ENCODE measurements at places on chromosomes 2 and 18.
A peak's percentile ranks its signal among the peaks of the same experiment; 100 is the strongest.

DNA sequence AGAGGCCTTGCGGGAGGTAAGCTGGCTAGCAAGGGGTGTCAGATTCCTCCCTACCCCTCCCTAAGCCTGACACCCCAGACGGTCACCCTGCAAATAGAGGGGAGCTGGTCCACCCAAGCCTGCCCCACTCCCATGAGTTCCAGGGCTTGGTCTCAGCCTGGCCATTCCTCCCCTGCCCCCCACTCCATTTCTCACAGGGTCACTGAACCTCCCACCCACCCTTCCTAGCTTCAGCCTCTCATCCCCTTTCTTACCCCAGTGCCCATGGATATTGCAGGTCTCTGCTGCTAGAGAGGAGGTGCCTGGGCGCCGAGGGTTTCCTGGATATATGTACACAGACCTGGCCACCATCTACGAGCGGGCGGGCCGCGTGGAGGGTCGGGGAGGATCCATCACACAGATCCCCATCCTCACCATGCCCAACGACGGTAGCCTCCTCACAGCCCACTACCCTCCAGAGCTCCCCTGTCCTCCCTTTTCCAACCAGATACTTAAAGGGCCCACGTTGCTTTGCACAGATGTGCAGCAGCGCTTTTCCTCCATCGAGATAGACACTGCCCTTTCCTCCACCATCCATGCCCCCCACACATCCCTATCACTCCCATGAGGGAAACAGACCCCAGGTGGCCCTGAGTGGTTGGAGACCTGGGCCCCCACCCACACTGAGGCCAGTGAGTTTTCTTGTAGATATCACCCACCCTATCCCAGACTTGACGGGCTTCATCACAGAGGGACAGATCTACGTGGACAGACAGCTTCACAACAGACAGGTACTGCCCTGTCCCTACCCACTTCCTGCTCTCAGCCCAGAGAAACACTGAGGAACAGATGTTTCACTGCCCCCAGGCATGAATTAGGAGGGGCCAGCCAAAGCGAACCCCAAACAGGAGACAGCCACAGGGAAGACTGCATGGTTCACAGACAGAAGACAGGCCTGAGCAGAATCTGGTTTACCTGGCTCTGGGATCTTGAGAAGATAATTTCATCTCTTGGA, 15.2 kb upstream of the ANKRD53 start:
- DNase-seq, result peak; percentile 17

DNA sequence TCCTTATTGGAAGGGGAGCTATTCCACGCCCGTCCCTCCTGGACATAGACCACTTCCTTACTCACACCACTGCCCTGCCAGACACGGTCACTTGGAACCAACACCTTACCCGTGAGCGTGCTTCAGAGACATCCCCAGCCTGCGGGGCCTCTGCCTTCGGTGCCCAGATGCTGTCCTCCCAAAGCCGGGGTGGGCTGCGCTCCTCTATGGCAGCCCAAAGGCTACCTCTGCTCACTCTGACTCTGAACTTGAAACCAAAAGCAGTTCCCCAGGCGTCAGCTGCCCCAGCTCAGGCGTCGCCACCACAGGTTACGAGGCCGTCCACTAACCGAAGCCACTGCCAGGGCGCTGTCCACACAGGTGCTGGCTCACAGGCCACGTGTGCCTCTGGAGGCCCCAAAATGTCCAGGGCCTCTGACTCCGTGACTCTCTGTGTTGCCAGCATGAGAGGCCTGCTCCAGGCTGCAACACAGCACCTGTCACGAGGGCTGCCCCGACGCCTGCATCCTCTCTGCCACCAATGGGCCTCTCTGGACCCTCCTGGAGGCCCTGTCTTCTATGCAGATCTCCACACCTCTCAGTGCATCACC, 23.8 kb downstream of the HDAC4 start:
- DNase-seq, result no peak

DNA sequence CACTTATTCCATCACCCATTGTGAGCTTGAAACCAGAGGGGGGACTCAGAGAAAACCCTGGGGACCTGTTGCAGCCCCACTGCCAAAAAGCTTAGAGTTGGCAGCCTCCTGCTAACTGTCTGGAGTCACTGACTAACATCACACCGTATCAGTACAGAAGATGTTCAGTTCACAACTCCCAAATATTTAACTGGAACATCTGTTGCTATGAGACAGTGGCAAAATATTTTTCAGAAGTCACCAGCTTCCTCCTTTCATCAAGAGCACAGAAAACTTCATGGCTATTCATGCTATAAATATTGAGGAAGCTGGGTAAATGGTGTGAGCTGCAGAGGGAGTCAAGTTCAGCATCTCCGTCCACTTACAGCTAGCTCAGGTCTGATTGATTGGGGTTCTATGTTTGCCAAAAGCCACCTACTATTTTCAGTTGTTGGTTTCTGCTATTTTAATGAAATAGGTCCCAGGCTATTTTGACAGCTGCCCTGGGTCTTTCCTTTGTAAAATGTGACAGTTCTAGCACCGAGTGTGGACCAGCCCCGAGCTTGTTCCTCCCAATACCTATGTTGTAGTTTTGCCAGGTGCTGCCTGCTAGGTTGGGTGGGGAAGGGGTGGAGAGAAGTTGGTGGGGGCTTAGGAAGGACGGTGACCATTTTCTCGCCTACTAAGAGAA, 9.8 kb downstream of the TUBB6 start:
- no peak for DNase-seq

- DNase-seq, result no peak
Measured at GRCh38 chr2:228986961-228987360, 284.1 kb downstream of the PID1 start.

DNA sequence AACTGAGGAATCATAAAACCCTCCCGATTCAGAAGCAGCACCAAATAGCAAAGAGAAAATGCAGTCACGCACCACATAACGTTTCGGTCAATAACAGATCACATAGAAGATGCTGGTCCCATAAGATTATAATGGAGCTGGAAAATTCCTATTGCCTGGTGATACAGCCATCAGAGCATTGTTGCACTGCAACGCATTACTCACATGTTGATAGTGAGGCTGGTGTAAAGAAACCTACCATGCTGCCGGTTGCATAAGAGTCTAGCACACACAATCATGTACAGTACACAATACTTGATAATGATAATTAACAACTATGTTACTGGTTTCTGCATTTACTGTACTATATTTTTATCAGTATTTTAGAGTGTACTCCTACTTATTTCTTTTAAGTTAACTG, 32.5 kb downstream of the RNF152 start:
- no peak for DNase-seq

- no peak for DNase-seq
Measured at GRCh38 chr2:205073433-205074020, 528.3 kb downstream of the PARD3B start.

DNA sequence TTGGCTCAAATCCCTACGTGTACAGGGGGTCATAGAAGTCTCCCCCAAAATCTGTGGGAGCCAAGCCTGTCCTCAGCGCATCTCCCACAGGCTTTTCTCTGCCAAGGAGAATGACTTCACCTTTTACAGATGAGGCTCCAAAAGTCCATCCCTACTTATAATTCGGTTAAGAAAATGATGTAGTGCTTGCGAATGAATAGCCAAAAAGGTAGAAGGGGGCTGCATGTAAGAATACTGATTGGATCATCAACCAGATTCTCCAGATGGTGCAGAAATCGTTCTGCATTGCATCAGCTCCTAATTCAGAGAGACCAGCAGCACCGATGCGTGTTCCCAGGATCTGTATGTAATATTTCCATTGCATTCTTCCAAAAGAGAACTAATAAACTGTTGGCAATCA, 91.9 kb downstream of the EPHA4 start:
- DNase-seq, result no peak

DNA sequence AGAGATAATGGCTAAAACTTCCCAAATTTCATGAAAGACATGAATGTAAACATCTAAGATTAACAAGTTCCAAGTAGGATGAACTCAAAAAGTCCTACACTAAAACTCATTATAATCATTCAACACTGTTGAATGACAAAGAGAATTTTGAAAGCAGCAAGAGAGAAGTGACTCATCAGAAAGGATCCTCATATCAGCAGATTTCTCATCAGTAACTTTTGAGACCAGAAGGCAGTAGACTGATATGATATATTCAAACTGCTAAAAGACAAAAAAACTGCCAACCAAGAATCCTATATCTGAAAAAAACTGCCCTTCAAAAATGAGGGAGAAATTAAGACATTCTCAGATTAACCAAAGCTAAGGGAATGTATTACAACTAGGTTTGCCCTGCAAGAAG, 130.6 kb upstream of the OTX1 start:
- no peak for DNase-seq

DNA sequence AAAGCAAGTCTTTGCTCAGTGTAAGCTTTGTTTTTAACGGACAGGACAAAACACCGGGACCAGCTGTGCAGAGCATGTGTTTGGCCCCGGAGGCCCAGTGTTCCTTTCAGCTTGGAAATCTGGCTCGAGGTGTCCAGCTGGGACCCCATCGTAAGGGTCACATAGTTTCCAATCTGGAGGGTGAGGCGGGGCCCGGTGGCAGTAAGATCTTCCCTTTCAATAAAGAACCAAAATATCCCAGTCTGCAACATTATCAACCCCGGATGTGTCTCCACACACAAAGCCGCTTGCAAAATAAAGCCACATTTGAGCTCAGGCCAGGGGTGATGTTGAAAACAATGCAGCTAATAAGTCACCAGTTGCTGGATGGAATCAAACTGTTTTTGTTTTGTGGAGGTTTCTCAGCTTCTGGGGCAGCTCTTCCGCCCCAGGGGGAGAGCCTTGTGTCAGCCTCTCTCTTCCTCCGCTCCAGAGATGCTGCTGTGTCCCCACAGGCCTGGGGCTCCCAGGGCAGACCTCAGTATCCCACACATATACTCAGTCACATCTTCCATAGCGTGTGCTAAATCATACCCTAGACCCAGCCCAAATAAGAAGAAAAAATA, 138.6 kb upstream of the GLI2 start:
- DNase-seq, result no peak

GRCh38 chr2:111669928-111670695, 213.9 kb downstream of the ANAPC1 start:
- DNase-seq, result peak; percentile 9

GRCh38 chr18:35378574-35378896, 1.4 kb upstream of the ZNF396 start:
- DNase-seq, result no peak

GRCh38 chr2:104444889-104445288, 409.0 kb upstream of the POU3F3 start:
- DNase-seq, result no peak

GRCh38 chr2:180664507-180664906, 315.9 kb upstream of the UBE2E3 start:
- DNase-seq, result no peak

DNA sequence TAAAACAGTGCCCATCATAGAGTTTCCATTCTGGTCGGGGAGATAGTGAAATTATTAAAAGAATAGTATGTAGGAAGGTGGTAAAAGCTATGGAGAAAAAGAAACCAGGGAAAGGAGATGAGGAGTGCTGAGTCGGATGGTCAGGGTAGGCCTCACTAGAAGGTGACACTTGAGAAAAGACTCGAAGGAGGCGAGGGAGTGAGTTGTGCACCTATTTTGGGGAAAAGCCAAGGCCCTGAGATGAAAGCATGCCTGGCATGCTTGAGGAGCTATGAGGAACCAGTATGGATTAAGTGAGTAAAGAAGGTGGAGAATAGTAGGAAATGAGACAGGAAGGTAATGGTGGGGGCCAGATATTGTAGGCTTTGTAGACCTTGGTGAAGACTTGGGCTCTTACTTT, 7.3 kb upstream of the TTLL4 start:
- no peak for DNase-seq

DNA sequence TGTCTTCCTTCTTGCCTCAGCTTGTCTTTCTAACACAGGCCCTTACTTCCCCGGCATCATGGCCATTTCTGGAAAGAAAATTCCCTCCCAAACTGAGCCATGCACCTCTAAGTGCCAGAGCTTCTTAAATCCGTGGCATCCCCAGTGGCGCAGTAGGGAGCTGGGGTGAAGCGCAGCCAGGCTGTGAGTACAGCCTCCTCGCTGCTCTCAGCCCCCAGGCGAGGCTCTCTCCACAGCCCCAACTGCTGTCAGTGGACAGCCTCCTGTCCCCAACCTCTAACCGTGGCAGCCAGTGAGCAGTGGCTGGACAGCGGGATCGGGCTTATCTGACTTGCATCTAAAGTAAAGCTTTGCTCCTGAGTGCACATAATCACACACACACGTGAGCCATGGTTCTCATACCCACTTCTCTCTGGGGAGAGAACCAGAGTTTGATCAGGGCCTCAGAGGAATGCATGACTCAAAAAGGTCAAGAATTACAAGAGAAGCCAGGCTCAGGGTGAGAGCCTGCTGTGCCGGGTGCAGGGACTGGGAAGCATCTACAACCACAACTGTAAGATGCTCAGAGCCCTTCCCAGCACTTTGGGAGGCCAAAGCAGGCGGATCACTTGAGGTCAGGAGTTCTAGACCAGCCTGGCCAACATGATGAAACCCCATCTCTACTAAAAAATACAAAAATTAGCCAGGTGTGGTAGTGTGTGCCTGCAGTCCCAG, 50.7 kb downstream of the SFXN5 start:
- no peak for DNase-seq

DNA sequence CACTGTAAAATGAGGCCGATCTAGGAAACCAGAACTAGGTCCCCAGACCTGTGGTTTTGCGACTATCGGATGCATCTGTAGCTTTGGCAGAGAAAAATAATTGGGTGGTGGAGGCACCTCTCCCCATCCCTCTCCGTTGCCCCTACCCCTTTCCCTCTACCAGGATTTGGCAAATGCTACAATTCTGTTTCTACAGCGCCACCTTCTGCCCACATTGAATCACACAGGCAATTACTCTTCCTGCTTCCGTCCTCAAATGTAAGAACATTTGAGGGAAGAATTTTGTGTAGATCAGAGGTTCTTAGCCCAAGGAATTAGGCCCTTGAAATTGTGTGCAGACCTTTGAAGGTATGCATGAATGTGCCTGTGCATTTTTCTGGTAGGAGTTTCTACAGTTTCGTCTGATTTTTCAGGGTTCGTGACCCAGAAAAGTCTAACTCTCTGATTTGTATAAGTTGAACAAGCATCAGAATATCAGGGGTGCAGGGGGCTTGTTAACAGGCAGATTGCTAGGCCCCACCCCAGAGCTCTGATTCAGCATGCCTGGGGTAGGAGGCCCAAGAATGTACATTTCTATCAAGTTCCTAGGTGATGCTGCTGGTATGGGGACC, 11.2 kb downstream of the ATP6V1B1 start:
- peak; percentile 72 for DNase-seq

- no peak for DNase-seq
Measured at GRCh38 chr2:181978351-181979150, 7.1 kb upstream of the PPP1R1C start.

GRCh38 chr2:138440759-138441158, 60.8 kb upstream of the SPOPL start:
- DNase-seq, result no peak

- DNase-seq, result no peak
Measured at GRCh38 chr2:149727927-149728326, 140.4 kb upstream of the MMADHC start.

DNA sequence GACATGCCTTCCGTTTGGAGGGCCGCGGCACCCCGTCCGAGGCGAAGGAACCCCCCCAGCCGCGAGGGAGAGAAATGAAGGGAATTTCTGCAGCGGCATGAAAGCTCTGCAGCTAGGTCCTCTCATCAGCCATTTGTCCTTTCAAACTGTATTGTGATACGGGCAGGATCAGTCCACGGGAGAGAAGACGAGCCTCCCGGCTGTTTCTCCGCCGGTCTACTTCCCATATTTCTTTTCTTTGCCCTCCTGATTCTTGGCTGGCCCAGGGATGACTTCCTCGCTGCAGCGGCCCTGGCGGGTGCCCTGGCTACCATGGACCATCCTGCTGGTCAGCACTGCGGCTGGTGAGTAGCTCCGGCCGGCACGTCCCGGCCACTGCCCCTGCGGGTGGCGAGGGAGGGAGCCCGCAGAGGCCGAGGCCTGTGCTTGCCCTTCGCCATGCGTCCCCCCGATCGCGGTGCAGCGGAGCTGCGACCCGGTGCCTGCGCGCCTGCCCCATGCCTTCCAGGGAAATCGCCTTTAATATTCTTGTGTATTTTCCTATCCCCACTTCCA, 1.2 kb downstream of the BMPR2 start:
- DNase-seq, result peak; percentile 24
